ENCODE measurements at places on chromosomes 1 and 21.

GRCh38 chr1:30525971-30526651 lies 197.3 kb downstream of the MATN1 start:
- no peak for DNase-seq

- DNase-seq: no peak
Observed at GRCh38 chr1:76110666-76111065, 36.1 kb downstream of the ST6GALNAC3 start.

- DNase-seq: no peak
Observed at GRCh38 chr1:218394416-218394815, 49.3 kb downstream of the TGFB2 start.

DNA sequence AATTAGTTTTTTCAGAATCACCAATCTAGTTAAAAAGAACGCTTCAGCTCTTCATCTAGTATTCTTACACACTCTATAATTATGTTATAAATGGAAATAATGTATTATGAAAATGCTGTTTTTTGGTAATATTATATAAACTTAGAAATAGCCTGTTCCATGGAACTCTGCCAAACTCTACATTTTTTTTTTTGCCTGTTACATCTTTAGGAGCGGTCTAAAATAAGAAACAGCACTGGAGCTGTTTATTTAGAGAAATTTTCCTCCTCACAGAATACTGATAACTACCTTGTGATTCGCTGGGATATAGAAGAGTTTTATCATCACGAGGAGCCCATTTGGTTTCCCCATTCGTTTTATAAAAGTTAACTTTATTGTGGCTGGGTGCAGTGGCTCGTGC lies 58.5 kb downstream of the PKN2 start:
- no peak for DNase-seq

DNA sequence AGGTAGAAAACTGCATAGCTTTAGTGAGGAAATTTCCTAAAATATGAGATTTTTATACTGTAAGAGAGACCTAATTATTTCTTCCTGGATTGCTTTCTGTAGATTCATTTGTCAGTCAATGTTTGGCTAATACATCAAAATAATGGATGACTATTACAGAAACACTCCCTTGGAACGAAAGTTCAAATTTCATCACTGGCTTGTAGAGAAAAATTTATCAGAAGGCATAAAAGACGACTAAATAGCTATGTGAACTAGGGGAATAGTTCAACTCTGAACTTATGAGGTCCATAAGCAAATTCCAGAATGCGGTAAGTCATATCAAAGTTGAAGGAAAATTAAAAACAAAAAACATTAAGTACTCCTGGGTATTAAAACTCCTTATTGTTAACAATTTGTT lies 36.0 kb downstream of the WNT2B start:
- DNase-seq: no peak

- DNase-seq: no peak
Observed at GRCh38 chr1:79133774-79134364, 127.3 kb upstream of the ADGRL4 start.

- no peak for DNase-seq
Observed at GRCh38 chr1:29200906-29201594, 19.4 kb upstream of the SRSF4 start.

- no peak for DNase-seq
Observed at GRCh38 chr1:51863384-51863783, 15.1 kb downstream of the NRDC start.

DNA sequence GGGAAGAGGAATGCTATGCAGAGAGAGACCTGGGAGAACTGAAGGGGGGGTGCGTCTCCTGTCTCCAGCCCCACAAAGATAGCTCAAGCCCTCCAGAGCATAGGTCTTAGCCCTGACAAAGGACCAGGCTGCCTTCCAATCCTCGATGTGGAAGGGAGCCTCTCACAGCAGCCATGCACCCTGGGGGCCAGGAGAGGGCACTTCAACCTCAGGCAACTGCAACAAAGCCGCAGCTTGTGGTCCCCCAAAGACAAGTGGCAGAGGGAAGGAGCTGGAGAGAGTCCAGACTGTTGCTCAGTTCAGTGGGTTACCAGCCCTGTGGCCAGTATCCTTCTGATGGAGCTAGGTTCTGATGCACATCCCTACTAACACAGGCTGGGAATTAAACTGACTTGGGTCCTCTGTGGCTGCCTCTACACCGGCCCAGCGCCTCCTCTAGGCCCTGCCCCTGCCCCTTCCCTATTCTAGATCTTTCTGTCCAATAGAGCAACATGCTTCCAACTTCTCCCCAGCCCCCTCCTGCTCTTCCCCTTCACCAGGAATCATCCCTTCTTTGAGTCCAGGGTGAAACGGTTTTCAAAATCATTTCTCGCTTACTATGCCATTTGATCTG lies 100.7 kb upstream of the SPATA6 start:
- no peak for DNase-seq

GRCh38 chr1:220511785-220512184 lies 16.2 kb upstream of the MARK1 start:
- DNase-seq: no peak

DNA sequence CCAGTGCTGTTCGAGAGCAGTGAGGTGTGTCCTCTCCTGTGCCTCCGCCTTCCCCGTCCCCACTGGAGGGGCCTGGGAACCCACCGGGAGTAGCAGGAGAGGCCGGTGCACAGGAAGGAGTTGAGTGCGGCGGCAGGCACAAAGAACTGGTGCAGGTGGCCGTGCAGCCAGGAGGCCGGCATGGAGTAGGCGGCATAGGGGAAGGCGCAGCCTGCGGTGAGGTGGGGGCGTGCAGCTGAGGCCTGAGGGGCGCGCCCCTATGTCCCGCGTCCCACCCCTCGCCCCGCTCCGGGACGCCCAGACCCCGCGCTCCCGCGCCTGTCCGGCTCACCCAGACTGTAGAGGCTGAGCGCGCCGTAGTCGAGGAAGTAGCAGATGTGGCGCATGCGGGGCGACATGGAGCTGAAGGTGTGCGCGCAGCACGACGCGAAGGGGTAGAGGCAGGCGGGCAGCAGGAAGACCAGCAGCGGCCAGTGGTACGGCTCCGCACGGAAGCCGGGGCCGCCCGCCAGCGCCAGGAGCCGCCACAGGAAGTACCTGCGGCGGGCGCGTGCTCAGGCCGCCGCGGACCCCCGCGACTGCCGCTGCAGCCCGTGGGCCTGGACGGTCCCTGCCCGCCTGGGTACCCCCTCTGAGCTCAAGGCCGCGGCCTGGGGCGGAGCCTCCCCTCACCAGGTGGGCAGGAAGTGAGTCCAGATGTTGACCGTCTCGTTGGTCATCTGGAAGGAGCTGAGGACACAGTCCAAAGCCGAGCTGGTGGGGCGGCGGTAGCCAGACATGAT lies 2.2 kb downstream of the PAQR6 start:
- no peak for DNase-seq

DNA sequence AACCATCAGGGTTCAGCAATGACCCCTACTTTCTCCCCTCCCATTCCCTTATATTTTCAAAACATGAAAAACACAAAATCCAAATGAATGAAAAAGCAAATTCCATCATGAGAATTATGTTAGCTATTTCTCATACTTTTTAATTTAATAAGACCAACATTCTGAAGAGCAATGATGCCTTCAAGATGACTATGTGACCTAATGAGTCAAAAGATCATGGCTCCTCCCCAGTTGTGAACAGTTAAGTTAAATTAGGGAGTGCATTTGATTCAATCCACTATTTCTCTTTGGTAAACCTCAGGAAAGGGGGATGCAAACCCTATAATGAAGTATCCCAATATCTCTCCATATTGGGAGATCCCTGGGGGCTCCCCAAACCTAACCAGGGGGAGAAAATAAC lies 36.5 kb downstream of the PUM1 start:
- DNase-seq: no peak

- no peak for DNase-seq
Observed at GRCh38 chr1:241591317-241591716, 48.9 kb downstream of the CHML start.

GRCh38 chr1:24643363-24644099 lies 429 bp downstream of the SRRM1 start:
- no peak for DNase-seq

- DNase-seq: no peak
Observed at GRCh38 chr21:42532466-42533181, 19.0 kb downstream of the SLC37A1 start.

DNA sequence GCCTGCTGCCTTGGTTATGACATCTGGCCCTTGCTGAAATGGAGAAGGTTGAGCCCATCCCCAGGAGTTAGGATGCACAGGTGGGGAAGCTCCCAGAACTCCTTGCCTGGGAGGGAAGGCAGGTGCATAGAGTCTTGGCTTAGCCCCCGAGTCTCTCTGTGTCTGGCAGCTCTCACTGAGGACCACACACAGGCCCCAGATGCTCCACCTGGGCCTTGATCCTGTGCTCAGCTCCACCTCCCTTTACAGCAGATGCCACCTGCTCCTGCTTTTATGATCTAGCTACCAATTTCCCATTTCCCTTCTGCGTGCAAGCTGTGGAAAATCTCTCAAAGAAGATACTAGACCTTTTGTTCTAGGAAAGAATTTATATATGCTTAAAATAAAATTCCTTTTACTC lies 28.8 kb upstream of the KCNJ6 start:
- DNase-seq: no peak

GRCh38 chr1:54782156-54782555 lies 17.8 kb upstream of the PARS2 start:
- DNase-seq: no peak

DNA sequence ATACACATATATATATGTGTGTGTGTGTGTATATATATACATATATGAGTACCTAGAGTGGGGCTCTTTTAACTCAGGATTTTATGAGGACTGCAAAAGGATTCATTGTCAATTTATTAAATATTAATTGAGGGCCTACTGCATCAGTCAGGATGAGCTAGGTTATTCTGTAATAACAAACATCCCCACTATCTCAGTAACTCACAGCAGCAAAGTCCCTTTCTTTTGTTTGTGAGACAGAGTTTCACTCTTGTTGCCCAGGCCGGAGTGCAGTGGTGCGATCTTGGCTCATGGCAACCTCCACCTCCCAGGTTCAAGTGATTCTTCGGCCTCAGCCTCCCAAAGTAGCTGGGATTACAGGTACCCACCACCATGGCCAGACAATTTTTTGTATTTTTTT lies 63.8 kb upstream of the FAM20B start:
- no peak for DNase-seq

GRCh38 chr1:9448132-9449109 lies 90.8 kb upstream of the SLC25A33 start:
- DNase-seq: no peak

DNA sequence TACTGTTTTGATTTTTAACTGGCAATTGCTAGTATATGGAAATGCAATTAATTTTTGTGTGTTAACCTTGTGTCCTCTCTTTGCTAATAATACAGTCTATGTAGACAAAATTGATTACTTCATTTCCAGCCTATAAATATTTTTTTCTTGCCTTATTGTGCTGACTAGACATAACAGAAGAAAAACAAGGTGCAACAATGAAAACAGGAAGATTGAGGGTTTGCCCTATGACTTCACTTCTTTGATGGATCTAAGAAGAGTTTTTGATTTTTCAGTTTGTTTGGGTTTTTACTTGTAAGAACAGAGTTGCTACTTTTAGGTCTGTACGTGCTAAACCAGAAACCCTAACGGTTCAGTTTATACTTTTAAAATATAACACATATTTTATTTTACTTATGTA lies 8.5 kb upstream of the CNIH4 start:
- DNase-seq: no peak

GRCh38 chr1:16130827-16131226 lies 25.0 kb downstream of the EPHA2 start:
- no peak for DNase-seq

- no peak for DNase-seq
Observed at GRCh38 chr1:911875-912739, 11.6 kb upstream of the SAMD11 start.

DNA sequence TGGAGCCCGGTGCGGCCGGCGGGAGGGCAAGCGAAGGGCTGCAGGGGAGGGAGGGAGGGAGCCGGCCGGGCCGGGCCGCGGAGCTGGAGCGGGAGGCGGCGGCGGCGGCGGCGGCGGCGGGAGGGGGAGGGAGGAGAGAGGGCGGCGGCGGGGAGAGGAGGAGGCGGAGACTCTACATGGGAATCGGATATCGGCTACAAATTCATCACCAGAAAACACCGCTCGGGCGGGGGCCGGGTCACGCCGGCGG lies at the start of gene AKT3:
TSS of gene AKT3 (minus strand) at position 42 of the 250 bp plus-strand sequence. CDS start 7,073 bp downstream, outside the sequence.
- no peak for DNase-seq

- no peak for DNase-seq
Observed at GRCh38 chr1:222331765-222332164, 216.1 kb downstream of the HHIPL2 start.

- no peak for DNase-seq
Observed at GRCh38 chr1:183097438-183098051, 74.3 kb downstream of the LAMC1 start.

DNA sequence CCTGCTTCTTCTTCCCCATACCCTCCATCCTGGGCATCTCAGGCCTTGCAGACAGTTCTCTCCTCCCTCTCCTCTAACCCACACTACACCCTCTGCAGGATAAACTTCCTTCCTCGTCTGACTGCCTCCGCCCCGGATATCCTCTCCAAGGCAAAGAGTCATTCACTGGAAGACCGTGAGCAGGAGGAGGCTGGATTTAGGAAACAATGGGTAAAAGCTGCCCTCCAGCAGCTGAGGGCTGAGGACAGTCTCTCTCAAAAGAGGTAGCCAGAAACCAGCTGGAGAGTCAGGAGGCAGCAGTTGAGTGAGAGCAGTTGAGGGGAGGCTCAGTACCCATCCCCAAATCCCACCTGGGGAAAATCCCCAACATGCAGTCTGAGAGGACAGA lies 1.4 kb downstream of the CSRP1 start:
- no peak for DNase-seq

DNA sequence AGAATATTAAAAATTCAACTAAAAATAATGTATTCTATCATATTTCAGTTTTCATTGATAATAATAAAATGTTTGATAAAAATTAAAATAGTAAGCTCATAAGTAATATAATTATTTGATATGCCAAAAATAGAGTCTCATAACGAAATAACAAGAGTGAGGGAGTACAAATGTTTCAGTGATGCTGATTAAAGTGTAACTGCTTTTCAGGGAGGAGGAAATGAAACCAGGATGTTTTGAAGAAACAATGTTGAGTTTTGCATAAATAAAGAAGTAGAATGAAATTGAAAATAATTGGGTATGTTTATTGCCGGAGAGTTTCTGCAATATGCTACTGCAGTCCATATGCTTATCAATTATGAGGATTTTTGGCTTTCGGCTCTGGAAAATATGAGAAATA lies 1159.8 kb upstream of the ADGRL2 start:
- no peak for DNase-seq

GRCh38 chr1:245718123-245718522 lies 563.3 kb downstream of the KIF26B start:
- no peak for DNase-seq

- DNase-seq: no peak
Observed at GRCh38 chr1:30809514-30810263, 52.1 kb upstream of the LAPTM5 start.

DNA sequence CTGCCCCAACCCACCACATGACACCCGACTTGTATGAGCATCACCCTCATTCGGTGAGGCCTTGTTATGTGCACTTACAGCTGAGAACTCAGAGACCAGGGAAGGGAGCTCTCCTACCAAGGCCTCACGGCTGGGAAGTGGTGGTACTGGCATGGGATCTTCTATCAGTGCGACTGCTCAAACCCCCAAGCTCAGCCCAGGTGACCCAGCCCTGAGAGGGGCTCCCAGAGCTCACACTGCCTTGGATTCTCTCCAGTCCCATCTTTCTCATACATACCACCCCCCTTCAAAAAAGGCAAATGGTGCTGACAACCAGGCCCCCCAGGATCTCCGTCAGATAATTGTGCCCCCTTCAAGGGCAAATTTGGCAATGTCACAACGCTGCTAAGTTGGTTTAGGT lies 777 bp upstream of the PLA2G2F start:
- DNase-seq: no peak

Measured in activated CD4-positive, alpha-beta T cell treated with anti-CD3 and anti-CD28 coated beads for 1 hour (primary cell).